Stimulated activated CD8-positive, alpha-beta memory T cell treated with anti-CD3 and anti-CD28 coated beads, Interleukin-15, amount 100 ng/mL, for 24 hours (primary cell): ENCODE measurements at places on chromosomes 2 and 18.

DNA sequence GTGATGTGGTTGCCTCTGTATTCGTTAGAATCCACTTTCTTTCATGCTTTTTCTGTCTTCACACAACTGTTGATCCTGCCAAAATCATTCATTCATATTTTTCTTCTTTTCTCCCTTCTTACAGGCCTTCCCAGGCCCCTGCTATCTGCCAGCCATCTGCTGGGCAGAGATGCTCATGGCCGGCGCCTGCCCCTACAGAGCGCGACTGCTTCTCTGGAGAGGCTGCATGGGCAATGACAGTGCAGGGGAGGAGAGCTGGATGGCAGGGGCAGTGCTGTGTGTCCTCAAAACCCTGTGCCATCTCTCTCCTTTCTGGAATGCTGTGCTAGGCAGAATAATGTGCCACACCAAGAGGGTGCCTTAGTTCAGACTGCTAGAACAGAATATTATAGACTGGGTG lies 125.2 kb downstream of the INHBB start:
- DNase-seq: no peak

GRCh38 chr2:217945530-217945929 lies 57.3 kb downstream of the TNS1 start:
- DNase-seq: no peak

DNA sequence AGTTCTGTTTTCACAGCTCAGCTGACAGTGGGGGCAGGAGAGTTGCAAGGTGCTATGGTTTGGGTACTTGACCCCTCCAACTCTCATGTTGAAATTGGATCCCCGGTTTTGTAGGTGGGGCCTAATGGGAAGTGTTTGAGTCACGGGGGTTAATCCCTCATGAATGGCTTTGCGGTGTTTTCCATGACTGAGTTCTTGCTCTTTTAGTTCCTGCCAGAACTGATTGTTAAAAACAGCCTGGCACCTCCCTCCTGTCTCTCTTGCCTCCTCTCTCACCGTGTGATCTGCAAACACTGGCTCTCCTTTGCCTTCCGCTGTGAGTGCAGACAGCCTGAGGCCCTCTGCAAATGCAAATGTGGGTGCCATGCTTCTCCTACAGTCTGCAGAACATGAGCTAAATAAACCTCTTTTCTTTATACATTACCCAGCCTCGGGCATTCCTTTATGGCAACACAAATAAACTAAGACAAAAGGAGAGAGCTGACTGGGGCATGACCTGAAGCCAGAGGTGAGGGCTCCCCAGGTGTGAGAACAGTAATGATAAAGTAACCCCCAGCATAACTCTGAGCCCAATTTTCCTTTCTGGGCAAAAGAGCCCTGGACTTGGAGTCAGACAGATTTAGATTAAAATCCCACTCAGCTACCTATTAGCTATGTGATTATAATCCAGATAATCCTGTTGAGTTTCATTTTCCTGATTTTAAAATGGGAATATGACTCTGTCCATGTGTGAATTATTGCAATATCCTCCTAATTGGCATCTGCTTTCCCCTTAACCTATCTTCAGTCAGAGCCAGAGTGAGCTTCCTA lies 64.9 kb upstream of the CAPN13 start:
- DNase-seq: no peak

GRCh38 chr18:34821669-34822210 lies 111.6 kb downstream of the DTNA start:
- no peak for DNase-seq

DNA sequence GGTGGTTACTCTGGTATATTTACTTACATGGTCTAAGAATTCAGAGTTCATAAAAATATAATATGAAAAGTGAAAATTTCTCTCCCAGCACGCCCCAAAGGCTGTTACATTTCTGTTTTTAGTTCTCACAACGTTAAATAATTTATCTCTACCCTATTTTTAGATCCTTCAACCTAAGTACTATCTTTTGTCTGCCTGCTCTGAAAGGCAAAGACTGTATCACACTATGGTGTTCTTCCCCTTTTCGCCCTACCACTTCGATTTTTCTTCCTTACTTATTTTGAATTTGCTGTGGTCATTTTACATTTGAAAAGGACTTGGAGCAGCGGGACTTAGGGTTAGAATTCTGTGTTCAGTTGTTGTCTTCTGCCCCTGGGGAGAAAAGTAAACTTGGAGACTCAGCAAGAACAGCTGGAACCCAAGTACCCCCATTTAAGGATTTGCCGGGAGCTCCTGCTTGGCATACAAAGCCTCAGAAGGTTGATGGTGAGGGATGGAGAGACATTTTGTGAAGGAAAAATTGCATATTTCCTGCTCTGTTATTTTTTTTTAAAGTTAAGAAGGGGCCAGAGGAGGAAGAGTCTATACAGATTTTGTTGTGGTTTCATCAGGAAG lies 19.0 kb downstream of the ADAM23 start:
- no peak for DNase-seq
